ENCODE measurements at places on chromosomes 11 and 22. TPM values are rescaled to one million over a fixed set of nuclear protein-coding genes. Genes with fewer than 3 reads are reported as not detected.

- H3K27me3 ChIP-seq = peaks cover 2% of the 10 kb centered on the region
- H3K27ac ChIP-seq = no peak overlapping the region
- H3K4me1 ChIP-seq = no peaks in the 10 kb centered on the region
- H3K4me3 ChIP-seq = no peak overlapping the region
- no peak for DNase-seq
Measured at GRCh38 chr11:112421879-112422278, 161.2 kb upstream of the PLET1 start.

NPAS4 gene
- total RNA-seq = not detected

- no peak for DNase-seq
- H3K27ac ChIP-seq = no peak overlapping the region
- H3K36me3 ChIP-seq = no peaks in the 10 kb centered on the region
- H3K4me3 ChIP-seq = no peak overlapping the region
- H3K27me3 ChIP-seq = no peaks in the 10 kb centered on the region
Measured at GRCh38 chr11:2689651-2690575, 9.9 kb downstream of the KCNQ1OT1 start.

MTCH2 gene
- total RNA-seq = 147 TPM

DNA sequence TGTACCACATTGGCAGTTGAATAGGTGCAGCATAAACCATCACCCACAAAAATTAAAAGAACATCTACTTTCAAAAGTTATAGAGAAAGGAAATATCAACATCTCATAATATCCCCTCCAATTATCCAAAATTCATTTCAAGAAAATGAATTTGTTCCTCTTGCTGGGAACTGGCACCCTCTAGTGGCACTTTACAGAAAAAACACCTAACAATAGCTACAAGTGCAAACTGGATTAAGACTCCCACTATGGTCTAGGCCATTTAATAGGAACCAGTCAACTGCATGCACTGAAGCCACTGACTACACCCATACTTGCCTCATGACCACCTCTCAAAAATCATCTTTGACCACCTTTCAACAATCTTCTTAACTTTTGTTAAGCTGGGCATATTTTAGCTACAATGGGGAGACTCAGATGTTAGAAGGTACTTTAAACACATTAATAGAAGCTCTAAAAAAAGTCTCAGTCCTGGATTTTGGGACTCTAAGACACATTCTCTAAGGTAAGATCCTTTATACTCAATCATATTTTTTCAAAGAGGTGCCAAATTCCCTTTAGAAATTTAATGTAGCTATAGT lies 17.3 kb downstream of the TRAF6 start:
- H3K36me3 ChIP-seq = peaks cover 12% of the 10 kb centered on the region
- no peak overlapping the region for H3K27ac ChIP-seq
- no peak for DNase-seq

- H3K27ac ChIP-seq = no peak overlapping the region
- no peak overlapping the region for H3K4me3 ChIP-seq
- H3K4me1 ChIP-seq = no peaks in the 10 kb centered on the region
Measured at GRCh38 chr11:5564259-5565019, 16.1 kb upstream of the OR52H1 start.

JAML gene
- total RNA-seq = 3.7 TPM

HTR3B gene
- total RNA-seq = not detected

TEX54 gene
- not detected for total RNA-seq

- H3K4me1 ChIP-seq = no peaks in the 10 kb centered on the region
- no peak overlapping the region for H3K27ac ChIP-seq
- peaks cover 29% of the 10 kb centered on the region for H3K36me3 ChIP-seq
Measured at GRCh38 chr22:43978558-43978957, 23.3 kb downstream of the SAMM50 start.

TRIM51G gene
- total RNA-seq = not detected

CASTOR1 gene
- total RNA-seq = 6.0 TPM

- H3K4me1 ChIP-seq = no peaks in the 10 kb centered on the region
- H3K4me3 ChIP-seq = no peak overlapping the region
- no peaks in the 10 kb centered on the region for H3K27me3 ChIP-seq
- no peak for DNase-seq
- H3K36me3 ChIP-seq = no peaks in the 10 kb centered on the region
- no peak overlapping the region for H3K27ac ChIP-seq
Measured at GRCh38 chr11:64482588-64482987, 108.4 kb upstream of the SLC22A12 start.
